GM13976 (cell line): ENCODE measurements at places on chromosomes 3 and 15.
A peak's percentile ranks its signal among the peaks of the same experiment; 100 is the strongest.

GRCh38 chr3:13023235-13023970 lies 49.8 kb downstream of the IQSEC1 start:
- DNase-seq: peak; percentile 57

- DNase-seq: no peak
Observed at GRCh38 chr3:142013326-142013980, 135.9 kb downstream of the TFDP2 start.

GRCh38 chr3:52866427-52866826 lies 30.9 kb downstream of the STIMATE start:
- no peak for DNase-seq

DNA sequence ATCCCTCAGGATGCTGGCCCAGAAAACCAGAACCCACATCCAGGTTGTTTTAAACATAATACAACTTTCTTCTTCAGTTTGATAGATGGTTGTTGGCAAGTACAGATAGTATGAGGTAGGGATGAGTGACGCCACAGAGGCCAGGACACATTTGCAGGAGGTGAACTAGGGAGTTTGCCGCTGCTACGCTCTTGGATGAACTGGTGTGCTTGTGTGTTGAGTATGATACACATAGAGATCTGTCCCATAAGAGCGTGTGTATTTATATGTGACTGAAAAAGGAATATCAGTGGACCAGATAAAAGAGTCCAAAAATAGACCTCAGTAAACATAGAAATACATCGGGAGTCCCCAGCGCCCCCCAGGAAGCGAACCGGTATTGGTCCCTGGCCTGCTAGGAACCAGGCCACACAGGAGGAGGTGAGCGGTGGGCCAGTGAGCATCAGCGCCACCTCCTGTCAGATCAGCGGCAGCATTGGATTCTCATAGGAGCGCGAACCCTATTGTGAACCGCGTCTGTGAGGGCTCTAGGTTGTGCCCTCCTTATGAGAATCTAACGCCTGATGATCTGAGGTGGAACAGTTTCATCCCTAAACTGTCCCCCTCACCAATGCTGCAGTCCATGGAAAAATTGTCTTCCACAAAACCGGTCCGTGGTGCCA lies 98.1 kb downstream of the LRRK1 start:
- no peak for DNase-seq

DNA sequence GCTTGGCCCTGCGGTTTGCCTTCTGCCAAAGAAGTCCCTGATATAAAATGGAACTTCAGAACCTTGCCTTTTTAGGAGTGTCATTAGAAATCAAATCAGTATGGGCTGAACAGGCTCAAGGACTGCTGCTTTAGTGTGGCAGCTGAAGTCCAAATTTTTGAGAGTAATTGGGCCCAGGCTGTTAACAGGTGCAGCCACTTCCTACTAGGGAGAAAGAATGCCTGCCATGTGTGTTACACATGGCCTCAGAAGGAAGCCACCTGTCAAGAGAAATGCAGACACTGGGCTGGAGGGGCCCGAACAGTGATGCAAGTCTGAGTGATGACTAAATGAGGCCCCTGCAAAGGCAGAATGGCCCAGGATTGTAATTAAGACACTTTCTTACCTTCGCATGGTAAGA lies 786.7 kb upstream of the CFAP20DC start:
- no peak for DNase-seq

- no peak for DNase-seq
Observed at GRCh38 chr3:112670824-112671223, 29.9 kb upstream of the CCDC80 start.

- DNase-seq: no peak
Observed at GRCh38 chr3:123644358-123644757, 59.5 kb upstream of the HACD2 start.

DNA sequence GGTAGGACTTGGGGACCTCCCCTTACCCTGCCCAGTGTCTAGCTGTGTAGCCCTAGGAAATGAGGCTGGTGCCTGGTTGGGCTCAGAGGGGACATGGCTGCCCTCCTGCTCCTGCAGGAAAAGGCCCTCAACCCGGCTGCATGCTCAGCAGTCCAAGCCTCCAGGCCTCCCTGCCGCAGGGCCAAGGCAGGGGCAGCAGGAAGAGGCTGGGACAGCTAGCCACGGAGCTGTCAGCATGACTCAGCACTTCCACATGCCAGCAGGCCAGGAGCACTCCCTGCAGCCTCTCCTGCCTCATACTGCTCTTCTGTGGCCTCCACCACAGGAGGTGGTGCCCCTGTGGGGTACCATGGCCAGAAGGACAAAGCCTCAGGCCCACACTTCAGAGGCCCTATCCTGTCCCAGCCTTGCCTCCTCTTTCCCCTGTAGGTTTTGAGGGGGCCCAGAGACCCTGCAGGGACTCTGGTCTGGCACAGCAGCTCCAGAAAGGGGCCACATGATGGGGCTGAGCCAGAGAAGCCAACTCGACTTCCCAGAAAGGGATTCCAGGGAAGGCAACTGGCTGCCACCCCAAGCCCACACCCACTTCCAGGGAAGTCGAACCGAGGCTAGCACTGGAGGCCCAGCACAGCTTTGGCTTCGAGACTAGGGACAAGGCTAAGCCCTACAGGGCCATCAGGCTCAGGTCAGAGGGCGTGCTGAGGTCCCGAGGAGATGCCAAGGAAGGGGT lies 19.5 kb downstream of the TKT start:
- DNase-seq: no peak

GRCh38 chr3:133943639-133944141 lies 48.0 kb upstream of the RAB6B start:
- DNase-seq: no peak

- no peak for DNase-seq
Observed at GRCh38 chr3:178663201-178663934, 127.1 kb downstream of the KCNMB2 start.

GRCh38 chr3:114872050-114872449 lies 275.0 kb downstream of the ZBTB20 start:
- no peak for DNase-seq

DNA sequence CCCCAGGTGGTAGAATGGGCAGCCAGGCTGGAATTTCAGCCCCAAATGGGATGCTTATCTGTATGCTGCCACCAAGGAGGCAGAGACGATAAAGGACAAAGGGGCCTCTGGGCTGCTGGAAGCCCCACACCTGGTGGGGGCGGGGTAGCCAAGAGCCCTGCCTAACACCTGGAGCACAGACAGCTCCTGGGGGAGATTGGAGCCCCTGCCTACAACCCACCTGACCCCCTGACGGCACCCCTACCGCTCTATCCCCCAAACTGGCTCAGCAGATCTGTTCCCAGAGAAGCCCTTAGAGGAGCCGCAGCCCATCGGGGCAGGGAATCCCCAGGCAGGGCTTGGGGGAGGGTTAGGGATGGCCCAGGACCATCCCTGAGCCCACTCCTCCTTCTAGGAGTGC lies 15.8 kb upstream of the SEMA3F start:
- DNase-seq: no peak

DNA sequence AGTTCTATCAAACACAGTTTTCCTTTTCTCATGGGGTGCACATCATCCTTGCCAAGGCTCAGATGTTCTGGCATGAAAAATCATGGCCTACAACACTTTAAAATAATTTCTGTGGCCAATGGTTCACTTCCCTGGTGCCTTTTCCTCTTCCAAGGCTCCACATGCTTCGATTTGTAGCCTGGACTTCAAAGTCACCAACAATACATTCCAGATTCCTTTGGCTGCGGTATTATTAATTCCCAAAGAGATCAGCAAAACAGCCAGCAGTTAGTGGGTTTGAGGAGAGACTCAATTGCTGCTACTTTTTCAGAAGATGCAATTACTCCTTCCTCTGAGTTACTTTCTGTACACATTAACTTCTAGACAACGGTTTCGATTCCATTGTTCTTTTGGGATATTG lies 80.3 kb upstream of the CCDC80 start:
- no peak for DNase-seq

DNA sequence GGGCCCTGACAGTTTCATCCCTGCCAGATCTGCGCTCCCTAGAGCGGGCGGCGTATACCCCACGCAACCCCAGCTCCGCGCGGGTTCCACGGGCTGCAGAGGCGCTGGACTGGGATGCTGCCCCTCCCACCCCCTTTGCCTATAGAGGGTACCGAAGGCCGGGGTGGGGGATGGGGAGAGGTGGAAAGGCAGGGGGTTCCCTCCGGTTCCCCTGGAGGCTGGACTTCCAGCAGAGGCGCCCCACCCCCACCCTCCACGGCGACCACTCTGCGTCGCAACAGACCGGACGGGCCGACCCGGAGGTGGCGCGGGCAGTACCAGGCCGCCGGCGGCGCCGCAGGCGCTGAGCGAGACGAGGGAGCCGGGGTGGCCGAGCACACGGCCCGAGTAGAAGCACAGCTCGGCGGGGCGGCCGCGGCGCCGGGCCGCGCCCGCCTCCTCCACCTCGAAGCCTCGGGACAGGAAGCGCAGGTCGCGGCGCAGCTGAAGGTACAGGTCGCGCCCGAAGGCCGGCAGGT lies 995 bp downstream of the ADAMTS17 start:
- DNase-seq: no peak

DNA sequence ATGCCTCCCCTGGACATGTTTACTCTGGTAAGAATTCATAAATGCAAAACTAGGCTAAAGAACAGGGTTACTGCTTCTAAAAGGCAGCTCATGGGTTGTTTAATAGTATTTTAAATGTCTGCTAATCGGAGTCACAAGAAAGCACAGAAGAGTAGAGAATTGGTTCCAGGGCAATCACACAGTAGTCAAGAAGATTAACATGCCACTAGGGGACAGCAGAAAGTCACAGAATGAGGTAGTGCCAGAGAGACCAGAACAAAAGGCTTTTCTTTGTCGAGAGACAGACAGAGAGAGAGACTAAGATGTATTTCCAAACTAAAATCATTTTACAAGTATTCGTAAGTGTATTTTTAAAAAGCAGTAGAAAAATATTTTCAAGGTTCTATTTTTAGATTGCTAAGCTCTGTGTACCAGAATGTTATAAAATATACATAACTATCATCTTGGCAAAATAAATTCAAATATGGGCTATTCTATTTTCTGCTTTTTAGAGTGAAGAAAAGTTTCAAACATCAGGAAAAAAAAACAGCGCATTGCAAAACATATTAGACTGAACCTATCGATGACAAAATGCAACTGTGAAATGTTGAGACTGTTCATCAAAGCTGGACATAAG lies 78.3 kb upstream of the CDIN1 start:
- DNase-seq: peak; percentile 33

- DNase-seq: no peak
Observed at GRCh38 chr3:172617976-172618375, 92.9 kb downstream of the NCEH1 start.

DNA sequence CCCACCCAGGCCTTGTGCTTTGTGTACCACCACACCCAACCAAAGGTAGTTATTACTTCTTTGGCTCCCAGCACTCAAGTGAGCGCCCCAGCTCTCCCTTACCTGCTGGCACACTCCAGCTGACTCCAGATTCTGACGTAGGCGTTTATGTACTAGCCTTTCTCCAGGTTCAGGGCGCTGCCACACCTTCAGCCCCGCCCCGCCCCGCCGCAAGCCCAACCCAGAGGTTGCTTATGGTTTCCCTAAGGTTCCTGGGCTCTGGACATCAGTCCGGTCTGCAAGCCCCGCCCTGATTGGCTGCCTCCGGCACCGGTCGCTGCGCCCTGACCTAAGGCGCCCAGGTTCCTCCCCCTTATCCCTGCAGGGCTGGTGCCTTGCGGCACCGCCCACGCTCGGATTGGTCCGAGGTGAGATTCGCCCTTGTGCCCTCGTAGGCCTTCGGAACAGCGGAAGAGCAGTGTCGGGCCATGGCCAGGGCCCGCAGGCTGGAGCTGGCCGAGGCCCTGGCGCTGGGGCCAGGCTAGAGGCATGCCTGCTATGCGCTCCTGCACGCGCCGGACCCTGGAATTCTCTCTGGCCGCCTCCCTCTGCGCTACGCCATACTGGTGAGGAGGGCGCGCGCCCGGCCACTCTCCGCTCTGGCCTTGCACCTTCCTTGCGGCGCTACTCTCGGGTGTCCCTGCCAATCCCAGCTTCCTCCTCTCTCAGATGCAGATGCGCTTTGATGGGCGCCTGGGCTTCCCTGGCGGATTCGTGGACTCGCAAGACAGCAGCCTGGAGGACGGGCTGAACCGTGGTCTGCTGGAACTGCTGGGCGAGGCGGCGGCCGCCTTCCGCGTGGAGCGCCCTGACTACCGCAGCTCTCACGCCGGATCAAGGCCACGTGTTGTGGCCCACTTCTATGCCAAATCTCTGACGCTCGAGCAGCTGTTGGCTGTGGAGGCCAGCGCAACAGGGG lies 19.8 kb upstream of the NUDT16 start:
- peak; percentile 87 for DNase-seq

DNA sequence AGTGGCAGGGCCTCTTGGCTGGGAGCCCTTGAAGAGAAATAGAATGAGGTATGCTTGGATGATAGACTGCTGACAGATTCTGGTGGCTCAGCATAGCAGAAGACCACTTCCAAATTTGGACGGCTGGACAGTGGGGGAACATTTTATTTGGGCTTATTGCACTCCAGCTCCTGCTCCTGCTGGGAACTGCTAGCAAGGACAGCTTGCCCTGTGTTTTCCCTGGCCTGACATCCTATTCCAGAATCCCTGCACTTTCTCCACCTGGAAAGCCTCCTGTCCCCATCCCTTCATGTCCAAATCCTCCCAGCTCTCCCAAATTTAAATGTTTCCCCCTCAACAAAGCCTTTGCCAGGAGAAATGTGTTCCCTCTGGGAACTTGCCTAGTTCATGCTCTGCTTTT lies 9.8 kb upstream of the COLQ start:
- no peak for DNase-seq

GRCh38 chr3:46440531-46441294 lies 24.0 kb downstream of the LTF start:
- DNase-seq: peak; percentile 54

GRCh38 chr3:194691481-194692283 lies 6.0 kb downstream of the FAM43A start:
- DNase-seq: peak; percentile 83

GRCh38 chr15:72671525-72671924 lies 14.5 kb downstream of the HIGD2B start:
- no peak for DNase-seq

DNA sequence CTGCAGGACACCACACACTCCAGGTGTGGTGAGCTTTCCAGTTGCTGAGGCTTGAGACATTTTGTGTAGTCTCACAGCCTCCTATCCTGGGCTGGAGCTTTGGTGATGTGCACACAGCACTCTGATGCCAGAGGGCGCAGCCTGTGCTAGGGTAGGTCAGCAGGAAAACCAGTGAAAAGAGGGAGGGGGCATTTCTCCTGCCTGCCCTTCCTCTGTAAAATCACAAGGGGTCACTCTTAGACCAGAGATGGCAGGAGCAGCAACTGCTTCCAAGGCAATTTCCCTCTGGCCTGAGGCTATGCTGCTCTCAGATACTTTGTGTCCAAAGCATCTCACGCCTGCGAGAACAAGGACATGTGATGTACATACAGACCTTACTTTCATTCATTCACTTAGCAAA lies 16.5 kb upstream of the MUSTN1 start:
- DNase-seq: peak; percentile 78
